Fibroblast of skin of abdomen (primary cell): ENCODE measurements at places on chromosomes 2 and 18.
A peak's percentile ranks its signal among the peaks of the same experiment; 100 is the strongest.

DNA sequence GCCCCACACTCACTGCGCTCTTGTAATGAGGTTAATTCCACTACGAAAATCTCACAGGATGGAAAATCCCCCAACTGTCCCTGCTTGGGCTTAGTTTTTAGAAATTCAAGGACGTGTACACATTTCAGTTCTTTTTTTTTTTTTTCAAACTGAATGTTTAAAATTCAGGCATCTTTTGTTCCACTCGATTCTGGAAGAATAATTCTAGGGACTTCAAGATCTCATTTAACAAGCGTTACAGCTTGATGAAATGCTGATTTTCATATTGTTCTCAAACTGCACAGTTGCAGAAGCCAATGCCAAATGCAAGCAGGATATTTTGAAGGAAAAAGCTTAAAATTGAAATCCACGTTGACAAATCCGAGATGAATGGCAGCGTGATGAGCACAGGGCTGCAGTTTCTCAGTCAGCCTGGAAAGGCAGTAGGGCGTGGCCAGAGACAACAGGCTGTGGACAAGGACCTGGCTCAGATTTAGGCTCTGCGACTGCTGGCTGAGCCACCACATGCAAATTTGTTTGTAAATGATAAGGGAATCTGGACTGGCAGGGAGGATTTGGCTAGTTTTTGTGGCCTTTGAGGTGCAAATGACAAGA, 128.1 kb upstream of the MYCN start:
- DNase-seq: no peak

DNA sequence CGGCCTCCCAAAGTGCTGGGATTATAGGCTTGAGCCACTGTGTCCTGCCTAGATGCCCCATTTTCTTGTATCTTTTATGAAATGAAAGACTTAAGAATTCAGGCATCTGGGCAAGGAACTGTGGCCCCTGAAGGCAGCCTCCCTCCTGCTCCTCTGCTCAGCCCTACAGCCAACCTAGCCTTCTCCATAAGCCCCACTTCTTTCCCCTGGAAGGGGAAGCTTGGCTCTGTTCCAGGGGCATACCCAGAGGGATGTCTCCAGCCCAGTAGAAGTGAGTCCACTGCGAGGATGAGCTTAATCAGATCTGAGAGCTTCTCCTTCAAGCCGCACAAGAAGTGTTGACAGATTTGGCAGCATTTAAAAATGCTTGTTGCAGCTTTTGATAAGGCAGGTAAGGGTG, 39.7 kb downstream of the RHOB start:
- DNase-seq: no peak

GRCh38 chr2:112646791-112647689, 1.3 kb downstream of the SLC20A1 start:
- no peak for DNase-seq

- no peak for DNase-seq
Observed at GRCh38 chr2:163801486-163801885, 65.7 kb upstream of the FIGN start.

DNA sequence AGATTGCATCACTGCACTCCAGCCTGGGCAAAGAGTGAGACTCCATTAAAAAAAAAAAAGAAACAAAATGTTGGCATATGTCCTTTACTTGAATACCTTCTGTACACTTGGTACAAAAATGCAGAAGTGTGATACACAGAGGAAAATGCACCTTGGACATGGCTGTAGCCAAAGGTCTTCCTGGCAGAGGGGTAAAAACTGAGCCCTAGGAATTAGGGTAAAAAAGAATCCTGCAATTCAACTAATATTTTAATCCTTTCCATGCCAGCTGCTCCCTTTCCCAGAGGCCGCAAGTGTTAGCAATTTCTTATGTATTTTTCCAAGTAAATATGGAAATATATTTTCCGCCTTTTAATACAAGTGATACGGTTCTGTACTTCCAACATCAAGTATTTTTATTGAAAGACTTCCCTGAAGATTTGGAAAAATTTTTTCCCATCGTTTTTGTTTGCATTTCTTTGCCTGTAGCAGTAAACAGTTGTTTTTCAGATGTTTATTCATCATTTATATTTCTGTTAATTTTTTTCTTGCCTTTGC, 26.2 kb downstream of the KCNJ13 start:
- DNase-seq: no peak

GRCh38 chr2:70381821-70382220, 80.0 kb upstream of the FAM136A start:
- peak; percentile 46 for DNase-seq

- peak; percentile 91 for DNase-seq
Observed at GRCh38 chr2:67311536-67311935, 85.6 kb upstream of the ETAA1 start.

GRCh38 chr2:176078541-176079284, 5.0 kb downstream of the EVX2 start:
- no peak for DNase-seq

DNA sequence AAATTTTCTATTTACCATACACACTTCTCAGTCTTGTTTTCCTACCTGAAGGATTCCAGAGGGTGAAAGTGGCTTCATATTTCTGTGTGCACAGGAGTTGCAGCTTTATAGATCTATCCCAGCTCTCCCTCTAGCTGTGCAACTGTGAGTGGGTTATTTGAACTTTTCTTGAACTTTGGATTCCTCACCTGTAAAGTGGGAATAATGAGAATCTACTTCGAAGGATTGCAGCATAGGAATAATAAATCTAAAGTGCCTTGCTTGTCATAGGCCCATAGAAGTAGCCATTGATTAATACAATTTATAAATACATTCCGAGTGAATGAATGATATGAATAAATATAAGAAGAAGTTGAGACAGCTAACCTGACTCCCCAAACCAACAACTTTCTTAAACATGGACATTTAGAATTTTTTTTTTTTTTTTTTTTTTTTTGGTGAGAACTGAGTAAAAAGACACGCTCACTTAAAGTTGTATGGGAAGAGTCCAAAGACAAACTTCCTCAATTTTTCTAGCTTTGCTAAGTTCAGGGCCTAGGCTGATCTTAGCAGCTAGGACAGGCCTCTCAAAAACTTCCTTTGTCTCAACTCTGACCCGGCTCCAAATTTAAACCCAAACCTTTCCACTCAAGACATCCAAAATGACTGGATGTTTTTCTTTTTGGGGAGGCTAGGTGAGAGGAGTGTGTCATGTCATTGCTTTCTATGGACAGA, 203.3 kb upstream of the FBXO11 start:
- DNase-seq: no peak

- DNase-seq: no peak
Observed at GRCh38 chr2:239801404-239802184, 223.5 kb downstream of the NDUFA10 start.

- DNase-seq: no peak
Observed at GRCh38 chr2:171238946-171239345, 78.3 kb upstream of the TLK1 start.

GRCh38 chr18:74140582-74140981, 7.1 kb downstream of the FBXO15 start:
- no peak for DNase-seq

- DNase-seq: no peak
Observed at GRCh38 chr2:43267381-43267780, 41.0 kb upstream of the ZFP36L2 start.

- peak; percentile 91 for DNase-seq
Observed at GRCh38 chr2:27086090-27086723, 365 bp upstream of the KHK start.

GRCh38 chr18:35371412-35372195, 5.5 kb downstream of the ZNF396 start:
- DNase-seq: peak; percentile 70

GRCh38 chr2:101689114-101689825, 8.2 kb upstream of the MAP4K4 start:
- DNase-seq: no peak

GRCh38 chr2:95234816-95235215, 27.5 kb downstream of the ZNF892 start:
- no peak for DNase-seq

DNA sequence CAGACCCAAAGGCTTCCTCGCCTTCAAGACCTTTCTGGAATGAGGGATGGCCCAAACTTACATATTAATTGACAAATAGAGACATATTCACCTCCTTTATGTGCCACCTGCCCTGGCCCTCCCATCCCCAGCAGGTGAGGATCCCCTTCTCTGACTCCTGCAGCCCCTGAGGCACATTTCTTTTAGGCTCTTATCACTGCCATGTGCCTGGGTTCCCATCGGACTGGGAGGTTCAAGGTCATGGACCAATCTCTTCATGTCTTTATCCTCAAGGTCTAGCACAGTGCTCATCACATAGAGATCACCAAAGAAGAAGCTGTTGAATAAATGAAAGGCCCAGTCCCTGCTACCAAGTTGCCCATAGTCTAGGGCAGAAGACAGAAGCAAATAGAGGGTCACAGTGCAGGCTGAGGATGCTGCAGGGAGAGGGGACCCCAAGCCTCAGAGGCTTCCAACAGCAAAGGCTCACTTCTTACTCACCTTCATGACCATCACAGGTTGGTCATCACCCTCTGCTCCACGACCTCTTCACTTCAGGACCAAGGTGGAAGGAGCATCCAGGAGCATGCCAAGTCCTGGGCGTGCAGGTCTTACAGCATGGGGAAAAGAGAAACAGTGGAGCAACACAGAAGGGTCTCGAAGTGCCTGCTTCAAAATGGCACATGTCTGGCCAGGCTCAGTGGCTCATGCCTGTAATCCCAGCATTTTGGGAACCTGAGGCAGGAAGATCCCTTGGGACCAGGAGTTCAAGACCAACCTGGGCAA, 193.9 kb downstream of the SMAD2 start:
- no peak for DNase-seq

DNA sequence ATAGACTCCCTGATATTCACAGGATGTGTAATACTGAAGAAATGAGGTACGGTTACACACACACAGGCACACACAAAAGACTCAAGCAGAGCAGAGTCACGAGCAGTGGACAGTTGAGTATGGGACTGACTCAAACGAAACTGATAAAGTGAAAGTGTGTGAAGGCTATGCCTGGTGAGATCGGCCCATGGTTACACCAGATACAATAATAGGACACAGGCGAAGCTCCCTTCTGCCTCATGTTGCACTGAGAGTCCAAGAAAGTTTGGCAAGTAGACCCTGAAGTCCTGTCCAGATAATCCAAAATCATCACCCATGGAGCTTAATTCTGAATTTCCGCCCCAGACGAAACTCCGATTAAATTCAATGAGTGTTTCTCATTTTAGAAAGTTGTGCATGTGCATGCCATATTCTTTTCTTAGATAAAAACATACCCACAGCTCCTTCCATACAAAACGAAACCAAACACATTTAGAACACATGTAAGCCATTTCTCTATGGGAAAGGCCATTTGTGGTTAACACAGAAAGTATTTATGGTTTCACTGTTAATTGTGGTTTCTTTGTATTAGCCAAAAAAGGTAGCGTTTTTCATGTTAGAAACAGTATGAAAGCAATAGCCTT, 567.6 kb downstream of the PLCL1 start:
- peak; percentile 68 for DNase-seq

DNA sequence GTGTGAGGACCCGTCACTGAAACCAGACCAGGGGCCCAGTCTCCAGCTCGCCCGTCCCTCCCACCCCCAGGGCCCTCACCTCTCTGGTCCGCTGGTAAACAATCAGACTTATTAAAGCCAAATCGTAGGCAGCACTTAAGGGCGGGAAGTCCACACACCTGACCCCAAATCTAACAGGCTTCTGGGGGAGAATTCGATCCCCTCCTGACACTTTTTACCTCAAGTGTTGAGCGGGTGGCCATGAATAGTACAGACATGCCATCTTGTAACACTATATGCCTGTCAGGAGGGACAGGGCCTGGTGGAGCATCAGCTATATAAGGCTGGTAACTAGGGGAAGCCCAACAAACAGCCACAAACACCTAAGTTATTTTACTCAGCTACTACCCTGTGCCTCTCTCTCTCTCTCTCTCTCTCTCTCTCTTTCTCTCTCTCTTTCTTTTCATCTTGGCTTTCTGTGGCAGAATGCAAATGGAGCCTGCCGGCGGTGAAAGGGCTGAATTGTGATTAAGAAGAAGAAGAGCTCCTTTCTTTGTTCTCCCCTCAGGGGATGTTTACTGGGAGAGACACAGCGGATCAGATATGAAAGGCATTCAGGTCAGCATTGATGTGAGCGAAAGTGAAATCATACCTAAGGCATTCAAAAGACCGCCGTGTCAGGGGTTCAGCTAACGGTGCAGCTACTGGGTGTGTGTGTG, 9.5 kb downstream of the ZEB2 start:
- DNase-seq: peak; percentile 77

DNA sequence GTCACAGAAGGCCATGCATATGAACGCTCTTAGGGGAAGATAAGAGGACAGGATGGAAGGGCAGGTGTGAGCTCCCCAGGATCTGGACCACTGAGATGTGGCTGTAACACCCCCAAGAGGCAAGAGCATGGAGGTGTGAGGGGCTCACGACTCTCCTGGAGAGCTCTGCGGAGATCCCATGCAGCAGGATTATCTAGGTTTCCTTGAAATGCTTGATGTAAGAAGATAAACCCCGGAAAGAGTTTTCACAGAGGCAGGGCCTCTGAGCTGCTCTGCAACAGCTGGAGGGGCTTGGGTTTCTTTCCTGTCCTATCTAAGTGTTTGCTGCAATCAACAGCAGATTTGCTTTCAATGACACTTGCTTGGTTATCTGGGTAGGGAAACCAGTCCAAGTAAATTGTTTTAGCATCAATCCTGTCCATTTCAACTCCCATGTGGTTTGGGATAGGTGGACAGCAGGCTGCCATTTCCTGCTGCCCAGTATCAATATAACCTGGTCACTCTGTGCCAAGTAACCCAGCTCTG, 138.9 kb downstream of the SMAD2 start:
- no peak for DNase-seq
